Right lung (tissue), 10 donors: ENCODE measurements at places on chromosomes 6 and 20. TPM values are rescaled to one million over a fixed set of nuclear protein-coding genes. Genes with fewer than 3 reads are reported as not detected.

Gene MROH8
- 4.9 TPM for polyA plus RNA-seq

Gene TMC2
- 0.17 TPM for polyA plus RNA-seq

Gene PRL
- 0.14 TPM for polyA plus RNA-seq

Gene ZNF184
- polyA plus RNA-seq: 22.9 TPM

Gene GUCA1A
- 0.30 TPM for polyA plus RNA-seq

Gene TCF21
- 122 TPM for polyA plus RNA-seq

Gene MICB
- polyA plus RNA-seq: 1.3 TPM

Gene ARFGAP1
- 52.2 TPM for polyA plus RNA-seq

Gene ATP5F1E
- polyA plus RNA-seq: 212 TPM

GRCh38 chr6:30870546-30870945 lies 13.8 kb upstream of the DDR1 start:
- no peak for DNase-seq

- no peak for DNase-seq
Measured at GRCh38 chr6:3614918-3615317, 136.6 kb downstream of the PXDC1 start.

DNA sequence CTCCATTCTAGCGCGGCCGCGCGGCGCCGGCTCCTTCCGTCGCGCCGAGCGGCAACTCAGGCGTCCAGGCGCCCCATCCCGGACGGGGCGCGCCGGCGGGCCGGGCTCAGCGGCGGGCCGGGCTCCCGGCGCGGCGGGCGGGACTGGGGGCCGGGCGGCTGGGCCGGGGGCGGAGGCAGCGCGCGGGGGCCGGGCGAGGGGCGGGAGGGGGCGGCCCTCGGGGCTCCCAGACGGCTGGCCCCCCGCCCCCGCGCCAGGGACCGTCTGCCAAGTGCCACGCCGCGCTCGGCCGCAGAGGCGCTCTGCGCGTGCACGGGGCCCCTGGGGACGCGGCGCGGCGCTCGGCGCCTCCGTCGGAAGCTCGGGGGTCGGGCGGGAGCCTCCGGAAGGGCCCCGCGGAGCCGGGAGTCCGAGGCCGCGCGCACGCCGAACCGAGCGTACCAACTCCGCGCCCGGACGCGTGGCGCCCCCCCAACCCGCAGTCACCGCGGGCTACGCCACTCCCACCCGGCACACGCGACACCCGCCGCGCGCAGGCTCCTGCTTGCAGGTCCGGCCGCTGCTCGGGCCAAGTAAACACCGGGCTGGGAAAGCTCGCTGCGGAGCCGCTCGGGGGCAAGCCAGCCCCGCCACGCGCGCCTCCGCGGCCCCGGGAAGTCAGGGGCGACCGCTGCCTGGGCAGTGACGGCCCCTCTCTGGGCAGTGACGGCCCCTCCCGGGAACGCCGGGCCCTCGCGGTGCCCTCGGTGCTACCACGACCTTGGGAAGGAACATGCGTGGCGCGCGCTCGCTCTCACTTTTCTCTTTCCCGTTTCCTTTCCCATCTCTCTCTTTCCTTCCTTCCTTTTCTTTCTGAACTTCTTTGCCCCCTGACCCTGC lies at the start of gene PREX1:
TSS of gene PREX1 (minus strand) at position 145 of the 879 bp plus-strand sequence. CDS start at position 6, 139 bp downstream.
- peak; percentile 63 for DNase-seq

DNA sequence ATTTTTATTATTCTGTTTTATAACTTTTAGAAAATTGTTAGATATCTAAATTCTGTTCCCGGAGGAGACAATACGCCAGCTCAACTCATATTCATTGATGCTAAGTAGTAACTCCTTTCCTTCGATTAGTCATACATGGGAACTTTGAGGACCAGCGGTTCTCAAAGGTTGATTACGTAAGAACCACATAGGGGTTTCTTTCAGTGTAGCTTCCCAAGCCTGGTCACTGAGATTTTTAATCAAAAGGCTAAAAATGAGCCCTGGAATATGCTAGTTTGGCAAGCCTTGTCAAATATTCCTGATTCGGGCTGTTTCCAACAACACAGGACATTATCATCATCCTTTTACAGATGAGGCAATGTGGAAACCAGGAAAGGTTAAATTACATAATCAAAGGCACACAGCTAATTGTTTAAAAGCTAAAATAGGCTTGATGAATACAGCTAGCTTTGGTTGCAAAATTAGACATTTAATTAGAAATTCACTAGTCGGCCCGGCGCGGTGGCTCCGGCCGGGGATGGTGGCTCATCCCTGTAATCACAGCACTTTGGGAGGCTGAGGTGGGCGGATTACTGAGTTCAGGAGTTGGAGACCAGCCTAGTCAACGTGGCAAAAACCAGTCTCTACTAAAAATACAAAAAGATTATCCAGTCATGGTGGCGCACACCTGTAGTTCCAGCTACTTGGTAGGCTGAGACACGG lies 14.6 kb upstream of the MEI4 start:
- no peak for DNase-seq

- DNase-seq: no peak
Measured at GRCh38 chr6:143620447-143620846, 57.3 kb upstream of the PHACTR2 start.

- no peak for DNase-seq
Measured at GRCh38 chr6:163533443-163533842, 118.9 kb downstream of the QKI start.

GRCh38 chr20:51610761-51611624 lies 68.5 kb upstream of the NFATC2 start:
- DNase-seq: no peak

DNA sequence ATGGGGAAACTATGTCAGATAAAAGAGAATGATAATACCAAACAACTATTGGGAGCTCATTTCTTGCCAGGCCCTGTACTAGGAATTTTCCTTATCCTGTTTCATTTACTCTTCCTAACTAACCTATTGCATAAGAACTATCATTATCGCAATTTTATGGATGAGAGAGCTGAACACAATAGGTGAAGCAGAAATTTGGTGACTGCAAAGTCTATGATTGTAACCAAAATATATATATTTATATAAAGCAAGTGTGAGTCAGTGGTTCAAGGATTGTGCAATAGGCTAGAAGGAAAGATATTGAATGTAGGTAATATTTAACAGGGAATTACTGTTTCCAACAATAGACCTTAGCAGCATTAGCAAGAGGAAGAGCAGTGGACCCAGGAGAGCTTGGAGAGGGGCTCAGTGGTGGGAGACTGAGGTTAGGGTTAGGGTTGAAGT lies 181.1 kb upstream of the TENT5A start:
- DNase-seq: no peak

GRCh38 chr6:168390749-168391420 lies 50.1 kb upstream of the SMOC2 start:
- DNase-seq: no peak

- no peak for DNase-seq
Measured at GRCh38 chr20:36454698-36455427, 86.5 kb upstream of the MYL9 start.

GRCh38 chr6:143569040-143569439 lies 57.5 kb upstream of the FUCA2 start:
- DNase-seq: no peak

- peak; percentile 42 for DNase-seq
Measured at GRCh38 chr6:110875548-110876169, 1.1 kb downstream of the AMD1 start.

GRCh38 chr20:30488941-30489613 lies 768.4 kb upstream of the DEFB115 start:
- DNase-seq: no peak

- no peak for DNase-seq
Measured at GRCh38 chr6:14658886-14659561, 541.5 kb downstream of the CD83 start.

DNA sequence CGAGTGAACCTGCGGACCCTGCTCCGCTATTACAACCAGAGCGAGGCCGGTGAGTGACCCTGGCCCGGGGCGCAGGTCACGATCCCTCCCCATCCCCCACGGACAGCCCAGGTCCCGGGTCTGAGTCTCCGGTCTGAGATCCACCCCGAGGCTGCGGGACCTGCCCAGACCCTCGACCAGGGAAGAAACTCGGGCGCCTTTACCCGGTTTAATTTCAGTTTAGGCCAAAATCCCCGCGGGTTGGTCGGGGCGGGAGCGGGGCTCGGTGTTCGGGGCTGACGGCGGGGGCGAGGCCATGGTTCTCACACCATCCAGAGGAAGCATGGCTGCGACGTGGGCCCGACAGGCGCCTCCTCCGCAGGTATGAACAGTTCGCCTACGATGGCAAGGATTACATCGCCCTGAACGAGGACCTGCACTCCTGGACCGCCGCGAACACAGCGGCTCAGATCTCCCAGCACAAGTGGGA lies 46.9 kb upstream of the TRIM26 start:
- peak; percentile 5 for DNase-seq

DNA sequence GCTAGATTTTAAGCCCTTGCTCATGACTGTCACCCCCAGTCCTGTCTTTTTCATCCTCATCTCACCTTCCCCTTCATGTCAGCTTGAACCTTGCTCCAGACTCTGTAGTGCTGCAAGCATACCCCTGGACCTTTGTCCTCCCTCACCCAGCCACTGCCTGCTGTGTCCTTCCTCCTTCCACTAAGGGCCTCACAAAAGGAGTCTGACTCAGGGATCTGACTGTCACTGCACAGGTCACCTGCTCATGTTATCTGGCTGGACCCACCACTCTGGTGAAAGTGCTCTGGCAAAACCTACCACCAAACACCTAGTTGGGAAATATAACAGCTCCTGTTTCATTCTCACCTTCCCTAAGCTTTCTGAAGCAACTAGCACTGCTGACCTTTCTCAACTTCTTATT lies 151.4 kb downstream of the INSM1 start:
- no peak for DNase-seq

DNA sequence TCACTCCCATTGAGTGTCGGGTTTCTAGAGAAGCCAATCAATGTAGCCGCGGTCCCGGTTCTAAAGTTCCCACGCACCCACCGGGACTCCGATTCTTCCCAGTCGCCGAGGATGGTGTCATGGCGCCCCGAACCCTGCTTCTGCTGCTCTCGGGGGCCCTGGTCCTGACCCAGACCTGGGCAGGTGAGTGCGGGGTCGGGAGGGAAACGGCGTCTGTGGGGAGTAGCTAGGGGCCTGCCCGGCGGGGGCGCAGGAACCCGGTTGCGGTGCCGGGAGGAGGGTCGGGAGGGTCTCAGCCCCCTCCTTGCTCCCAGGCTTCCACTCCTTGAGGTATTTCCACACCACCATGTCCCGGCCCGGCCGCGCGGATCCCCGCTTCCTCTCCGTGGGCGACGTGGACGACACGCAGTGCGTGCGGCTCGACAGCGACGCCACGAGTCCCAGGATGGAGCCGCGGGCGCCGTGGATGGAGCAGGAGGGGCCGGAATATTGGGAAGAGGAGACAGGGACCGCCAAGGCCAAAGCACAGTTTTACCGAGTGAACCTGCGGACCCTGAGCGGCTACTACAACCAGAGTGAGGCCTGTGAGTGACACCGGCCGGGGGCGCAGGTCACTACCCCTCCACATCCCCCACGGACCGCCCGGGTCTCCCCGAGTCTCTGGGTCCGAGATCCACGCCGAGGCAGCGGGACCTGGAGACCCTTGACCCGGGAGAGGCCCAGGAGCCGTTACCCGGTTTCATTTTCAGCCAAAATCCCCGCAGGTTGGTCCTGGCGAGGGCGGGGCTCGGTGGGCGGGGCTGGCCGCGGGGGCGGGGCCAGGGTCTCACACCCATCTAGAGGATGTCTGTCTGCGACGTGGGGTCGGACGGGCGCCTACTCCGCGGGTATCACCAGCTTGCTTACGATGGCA lies 35.2 kb upstream of the HLA-G start:
- peak; percentile 12 for DNase-seq
